ENCODE measurements at places on chromosomes 5 and 9. TPM values are rescaled to one million over a fixed set of nuclear protein-coding genes. Genes with fewer than 3 reads are reported as not detected.
A peak's percentile ranks its signal among the peaks of the same experiment; 100 is the strongest.

The ZBED3 gene
- total RNA-seq: 16.6 TPM

The DMRT3 gene
- total RNA-seq: not detected

DNA sequence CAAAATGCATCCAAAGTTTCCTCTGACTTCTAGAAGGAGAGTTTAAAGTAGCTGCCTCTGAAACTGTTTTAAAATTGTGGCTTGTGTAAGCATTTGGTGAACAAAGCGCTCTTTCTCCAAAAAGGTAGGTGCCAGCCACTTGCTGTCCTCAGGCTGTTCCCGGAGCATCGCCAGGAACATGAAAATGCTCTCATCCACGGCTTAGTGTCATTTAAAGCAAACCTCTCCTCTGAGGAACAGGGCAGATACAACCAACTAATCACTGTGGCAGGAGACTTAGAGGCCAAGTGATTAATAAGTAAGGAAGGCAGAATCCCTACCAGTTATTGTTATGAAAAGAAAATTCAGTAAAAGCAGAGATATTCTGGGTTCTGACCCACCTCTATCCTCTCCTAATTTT, 165.6 kb downstream of the DCP2 start:
- DNase-seq: no peak

DNA sequence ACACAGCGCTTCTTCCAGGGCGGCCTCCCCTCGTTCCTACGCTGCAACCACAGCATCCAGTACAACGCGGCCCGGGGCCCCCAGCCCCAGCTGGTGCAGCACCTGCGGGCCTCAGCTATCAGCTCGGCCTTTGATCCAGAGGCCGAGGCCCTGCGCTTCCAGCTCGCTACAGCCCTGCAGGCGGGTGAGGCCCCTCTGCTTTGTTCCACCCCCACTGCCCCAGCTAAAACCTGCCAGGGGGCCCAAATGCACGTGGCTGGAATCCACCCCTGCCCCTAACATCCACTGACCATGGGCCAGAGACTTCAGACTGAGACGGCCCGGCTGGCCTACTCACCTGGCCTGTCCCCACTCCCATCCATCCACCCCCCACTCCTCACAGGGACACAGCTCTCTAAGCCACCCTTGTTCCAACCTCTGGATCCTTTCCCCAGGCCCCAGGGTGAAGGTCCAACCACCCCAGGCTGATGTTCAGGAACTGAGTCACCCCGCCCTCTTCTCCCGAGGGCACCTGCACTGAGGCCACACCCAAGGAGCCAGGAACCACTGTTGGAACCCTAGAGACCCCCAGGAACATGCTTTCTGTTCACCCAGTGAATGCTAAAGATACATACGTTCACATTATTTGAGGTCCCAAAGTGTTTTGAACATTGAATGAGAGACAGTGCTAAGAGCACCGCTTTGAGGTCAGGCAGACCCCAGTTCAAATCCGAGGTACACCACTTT, 18.9 kb upstream of the ASS1 start:
- no peak for DNase-seq

DNA sequence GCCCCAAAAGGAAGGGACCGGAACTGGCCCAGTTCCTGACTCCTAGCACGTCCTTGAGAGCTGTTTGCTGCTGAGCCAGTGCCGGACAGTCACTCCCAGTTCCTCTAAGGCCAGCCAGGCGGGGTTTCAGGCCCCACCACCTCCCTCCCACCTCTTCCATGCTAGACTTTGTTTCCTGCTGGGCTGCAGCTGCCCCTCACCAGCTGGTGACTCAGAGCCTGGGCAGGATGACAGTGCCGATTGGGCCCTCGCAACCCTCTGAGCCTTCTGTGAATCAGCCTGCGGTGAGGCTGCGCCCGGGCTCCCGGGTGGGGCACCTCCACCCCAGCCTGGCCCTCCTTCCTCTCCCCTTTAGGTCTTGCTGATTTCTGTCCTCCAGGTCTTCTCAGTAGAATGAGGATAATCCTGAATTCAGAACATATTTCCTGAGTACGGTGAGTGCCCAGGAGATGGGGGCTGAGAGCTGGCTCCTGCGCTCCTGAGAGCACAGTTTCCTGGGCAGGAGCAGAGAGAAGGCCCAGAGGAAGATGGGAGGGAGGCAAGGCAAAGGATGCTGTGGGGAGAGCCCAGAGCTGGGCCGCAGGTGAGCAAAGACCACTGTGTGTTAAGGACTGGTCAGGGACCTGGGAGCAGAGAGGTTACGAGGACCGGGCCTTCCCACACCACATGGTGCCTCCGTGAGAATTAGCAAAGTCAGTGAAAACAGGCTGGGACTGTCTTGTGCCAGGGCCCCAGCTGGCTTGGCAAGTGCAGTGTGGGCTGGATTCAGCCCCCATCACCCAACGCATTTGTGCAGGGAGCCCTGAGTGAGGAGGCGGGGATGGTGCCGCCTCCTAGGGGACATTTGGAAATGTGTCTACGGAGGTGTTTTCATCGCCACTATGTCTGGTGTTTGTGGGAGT, 32.9 kb upstream of the STXBP1 start:
- peak; percentile 90 for DNase-seq
